Uterus (tissue), 4 donors: ENCODE measurements at places on chromosomes 7 and 10. TPM values are rescaled to one million over a fixed set of nuclear protein-coding genes. Genes with fewer than 3 reads are reported as not detected.

- no peak for DNase-seq
These were observed 16.8 kb upstream of the GPR15LG start for GRCh38 chr10:84156768-84157167.

ZNF316 gene
- total RNA-seq, result 25.4 TPM

FAM24B gene
- total RNA-seq, result not detected

FAM13C gene
- 24.9 TPM for total RNA-seq

DNA sequence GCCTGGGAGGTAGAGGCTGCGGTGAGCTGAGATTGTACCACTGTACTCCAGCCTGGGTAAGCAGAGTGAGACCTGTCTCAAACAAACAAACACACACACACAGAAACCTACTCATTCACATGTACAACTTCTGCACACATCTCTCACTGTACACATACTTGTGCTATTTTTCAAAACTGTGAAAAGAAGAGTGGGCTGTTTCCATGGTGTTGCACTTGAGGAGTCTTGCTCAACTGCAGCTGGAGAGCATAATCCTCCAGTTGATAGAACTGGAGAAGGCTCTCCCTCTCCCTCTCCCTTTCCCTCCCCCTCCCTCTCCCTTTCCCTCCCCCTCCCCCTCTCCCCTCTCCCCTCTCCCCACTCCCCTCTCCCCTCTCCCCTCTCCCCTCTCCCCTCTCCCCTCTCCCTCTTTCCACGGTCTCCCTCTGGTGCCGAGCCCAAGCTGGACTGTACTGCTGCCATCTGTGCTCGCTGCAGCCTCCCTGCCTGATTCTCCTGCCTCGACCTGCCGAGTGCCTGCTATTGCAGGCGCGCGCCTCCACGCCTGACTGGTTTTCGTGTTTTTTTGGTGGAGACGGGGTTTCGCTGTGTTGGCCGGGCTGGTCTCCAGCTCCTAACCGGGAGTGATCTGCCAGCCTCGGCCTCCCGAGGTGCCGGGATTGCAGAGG is 43.7 kb upstream of the DLD start:
- no peak for DNase-seq

GRCh38 chr10:34768261-34768971 is 46.7 kb downstream of the PARD3 start:
- DNase-seq, result no peak

GRCh38 chr7:123122916-123123315 is 76.9 kb downstream of the SLC13A1 start:
- DNase-seq, result no peak

PPP1R17 gene
- total RNA-seq, result not detected

GRCh38 chr7:38438970-38439369 is 165.5 kb upstream of the TARP start:
- DNase-seq, result no peak

DNA sequence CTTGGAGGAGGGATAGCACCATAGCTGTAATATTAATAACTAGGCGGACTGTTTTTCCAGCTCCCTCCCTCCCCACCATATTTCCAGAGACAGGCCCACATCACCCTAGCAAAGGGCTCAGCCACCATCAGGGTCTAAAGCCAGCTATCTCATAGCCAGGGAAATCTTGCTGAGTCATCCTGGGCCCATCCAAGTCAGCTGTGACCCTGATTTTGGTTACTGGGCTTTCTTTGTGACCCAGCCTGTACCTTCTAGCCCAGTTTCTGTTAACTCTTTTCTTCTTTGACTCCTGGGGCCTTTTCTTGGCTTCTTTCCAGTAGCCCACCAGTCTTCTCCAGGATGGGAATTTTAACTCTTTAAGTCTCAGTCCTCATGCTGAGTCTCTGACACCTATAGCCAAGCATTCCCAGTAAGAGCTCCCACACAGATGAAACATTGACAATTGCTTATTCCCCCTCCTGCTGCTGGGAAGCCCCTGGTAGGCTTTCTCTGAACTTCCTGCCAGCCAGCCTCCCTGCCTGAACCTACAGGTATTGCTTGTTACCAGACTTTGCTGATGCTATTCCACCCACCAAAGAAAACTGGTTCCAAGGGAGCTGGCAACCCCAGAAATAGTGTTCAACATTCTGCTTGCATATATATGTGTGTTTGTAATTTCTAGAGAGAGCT is 34.8 kb upstream of the ADO start:
- DNase-seq, result no peak

- no peak for DNase-seq
These were observed 518 bp downstream of the AGFG2 start for GRCh38 chr7:100539436-100540006.

COL13A1 gene
- 2.1 TPM for total RNA-seq

- no peak for DNase-seq
These were observed 43.3 kb upstream of the ANLN start for GRCh38 chr7:36346260-36346831.

DNA sequence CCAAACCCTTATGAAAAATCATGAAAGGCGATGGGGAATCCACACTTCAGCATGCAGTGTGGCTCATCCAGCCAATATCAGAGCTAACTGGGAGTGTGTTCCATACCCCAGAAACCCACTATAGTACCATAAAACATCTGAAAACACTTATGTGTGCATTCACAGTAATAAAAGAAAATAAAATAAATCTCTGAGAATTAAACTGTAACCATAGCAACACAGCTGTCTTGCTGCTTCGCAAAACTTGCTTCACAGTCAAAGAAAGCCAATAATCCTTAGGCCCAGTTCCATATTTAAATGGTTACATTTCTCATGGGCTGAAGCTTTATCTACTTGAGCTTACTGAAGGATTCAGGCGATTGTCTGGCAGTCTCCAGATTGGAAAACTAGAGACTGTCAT is 19.9 kb upstream of the POLR1F start:
- DNase-seq, result no peak

VSTM4 gene
- 10.3 TPM for total RNA-seq

DNA sequence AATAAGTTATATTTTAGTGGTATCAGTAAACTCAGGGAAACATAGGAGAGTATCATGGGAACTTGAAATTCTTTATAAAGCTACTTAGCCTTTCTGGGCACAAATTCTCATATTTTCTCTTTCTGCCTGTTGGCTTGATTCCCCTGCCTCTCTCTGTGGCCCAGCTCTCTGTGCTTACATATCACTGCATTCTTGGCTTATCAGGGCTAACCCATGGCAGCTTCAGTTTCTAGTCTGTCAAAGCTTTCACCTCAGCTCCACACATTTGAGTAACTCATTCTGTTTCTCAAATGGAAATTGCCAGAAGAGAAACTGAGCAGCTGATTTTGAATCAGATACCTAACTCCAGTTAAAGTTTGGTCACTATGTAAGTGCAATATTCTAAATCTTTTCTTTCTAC is 713.1 kb downstream of the DNAJB9 start:
- no peak for DNase-seq

KCNH2 gene
- 12.9 TPM for total RNA-seq

DNA sequence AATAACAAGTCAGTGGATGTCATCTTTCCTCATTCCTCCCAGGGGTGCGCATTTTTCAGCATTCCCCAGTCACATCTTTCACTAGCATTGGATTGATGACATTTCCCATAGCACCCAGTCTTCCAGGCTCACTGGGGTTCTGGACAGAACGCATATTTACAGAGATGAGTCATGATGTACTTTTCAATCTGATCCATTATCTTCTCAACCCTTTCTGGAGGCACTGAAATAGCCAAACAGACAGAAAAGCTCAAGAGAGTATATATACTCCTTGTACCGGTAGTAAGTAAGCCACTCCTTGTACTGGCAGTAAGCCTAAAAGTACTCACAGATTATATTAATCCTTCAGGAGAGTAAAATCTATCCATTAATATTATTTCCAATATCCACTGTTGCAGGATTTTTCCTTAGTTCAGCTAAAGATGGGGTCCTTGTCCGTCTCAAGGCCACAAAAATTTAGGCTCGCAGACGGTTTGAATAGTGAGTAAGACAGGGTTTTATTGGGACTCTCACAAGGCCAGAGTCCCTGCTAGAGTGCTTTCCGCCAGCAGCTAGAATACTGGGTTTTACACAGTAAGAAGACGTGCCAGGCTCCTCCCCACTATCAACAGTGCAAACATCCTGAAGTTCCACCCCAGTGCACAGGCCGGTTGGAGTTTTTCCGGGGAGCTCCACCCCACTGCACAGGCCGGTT is 60.8 kb downstream of the MDH2 start:
- no peak for DNase-seq
